Muscle of leg (tissue), 16 donors: ENCODE measurements at places on chromosomes 4 and X.

- DNase-seq, result peak; percentile 62
Measured at GRCh38 chr4:153825126-153825525, 36.2 kb upstream of the SFRP2 start.

DNA sequence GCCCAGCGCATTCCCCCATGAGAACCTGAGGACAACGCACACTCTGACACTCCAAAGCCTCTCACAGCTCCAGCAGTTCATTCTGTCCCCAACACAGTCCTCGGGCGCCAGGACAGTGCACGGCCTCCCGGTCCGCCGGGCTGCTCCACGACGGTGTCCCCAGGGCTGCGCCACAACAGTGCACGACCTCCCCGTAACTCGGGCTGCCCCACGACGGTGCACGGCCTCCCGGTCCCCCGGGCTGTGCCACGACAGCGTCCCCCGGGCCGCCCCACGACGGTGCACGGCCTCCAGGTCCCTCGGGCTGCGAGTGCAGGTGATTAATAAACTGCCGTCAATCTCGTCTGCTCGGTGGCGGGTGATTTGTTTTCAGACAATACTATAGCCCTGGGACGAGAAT is 585.1 kb upstream of the FRG1 start:
- no peak for DNase-seq

GRCh38 chr4:93658443-93658842 is 170.1 kb upstream of the ATOH1 start:
- no peak for DNase-seq

GRCh38 chr4:88445252-88445651 is 11.7 kb upstream of the HERC5 start:
- DNase-seq, result no peak

DNA sequence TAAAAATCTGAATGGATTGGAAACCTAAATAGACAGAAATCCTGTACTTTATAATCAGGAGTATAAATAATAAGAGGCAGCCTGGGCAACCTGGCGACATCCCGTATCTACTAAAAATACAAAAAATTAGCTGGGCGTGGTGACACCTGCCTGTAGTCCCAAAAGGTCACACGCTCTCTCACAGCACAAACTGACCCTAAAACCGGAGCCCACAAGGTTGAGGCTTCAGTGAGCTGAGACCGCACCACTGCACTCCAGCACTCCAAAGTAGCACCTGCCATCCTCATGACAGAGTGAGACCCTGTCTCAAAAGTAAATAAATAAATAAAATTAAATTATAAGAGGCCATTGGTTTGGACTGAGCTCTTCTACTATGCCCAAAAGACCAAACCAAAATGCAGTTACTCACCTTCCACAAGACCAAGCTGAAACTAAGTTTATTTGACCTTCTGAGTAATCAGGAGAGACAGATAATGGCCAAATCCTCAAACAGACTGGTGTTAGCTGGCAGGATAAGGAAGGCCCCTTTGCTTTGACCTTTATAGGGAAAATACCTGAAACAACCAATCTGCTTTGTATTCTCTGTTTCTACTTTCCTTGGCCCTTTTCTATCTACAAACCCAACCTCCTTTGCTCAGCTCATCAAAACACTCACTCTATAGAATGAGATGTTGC is 3.2 kb upstream of the GRSF1 start:
- no peak for DNase-seq

GRCh38 chr4:159105761-159106243 is 2.9 kb downstream of the RAPGEF2 start:
- peak; percentile 50 for DNase-seq

DNA sequence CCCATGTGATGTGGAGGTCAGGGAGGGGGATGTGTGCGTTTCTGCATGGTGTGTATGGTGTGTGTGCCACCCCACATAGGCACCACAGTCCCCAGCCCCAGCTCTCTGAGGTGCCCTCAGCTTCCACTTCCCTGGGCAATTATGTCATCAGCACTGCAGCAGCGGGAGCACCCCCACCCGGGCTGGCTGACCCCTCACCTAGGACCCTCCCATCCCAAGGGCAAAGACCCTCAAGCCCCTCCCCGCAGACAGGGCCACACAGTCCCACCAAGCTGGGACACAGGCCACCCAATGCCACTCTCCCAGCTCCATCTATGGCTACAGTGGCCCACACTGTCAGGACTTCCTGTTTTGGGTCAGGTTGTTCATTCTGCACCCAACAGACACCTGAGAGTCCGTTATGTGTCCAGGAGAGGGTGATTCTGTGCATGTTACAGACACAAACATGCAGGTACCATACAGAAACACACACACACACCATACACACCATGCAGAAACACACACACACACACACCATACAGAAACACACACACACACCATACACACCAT is 75.2 kb downstream of the JAKMIP1 start:
- DNase-seq, result no peak

DNA sequence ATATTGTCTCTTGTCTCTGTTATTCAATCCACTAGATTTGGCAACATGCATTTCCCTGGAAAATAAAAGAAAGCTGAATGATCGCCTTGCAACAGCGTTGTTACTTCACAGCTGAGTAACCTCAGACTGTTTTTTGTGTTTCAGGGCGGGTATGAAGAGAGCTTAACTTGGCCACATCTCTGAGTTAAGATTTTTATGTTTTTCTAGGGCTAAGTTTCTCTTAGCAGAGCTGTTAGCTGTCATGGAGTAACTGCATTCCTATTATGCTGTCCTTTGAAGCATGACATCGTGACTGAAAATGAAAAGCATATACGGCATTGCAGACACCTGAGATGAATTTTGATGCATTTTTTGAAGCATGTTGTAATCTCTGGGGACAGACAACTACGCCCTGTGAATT is 1798.9 kb downstream of the PCDH7 start:
- DNase-seq, result peak; percentile 80

DNA sequence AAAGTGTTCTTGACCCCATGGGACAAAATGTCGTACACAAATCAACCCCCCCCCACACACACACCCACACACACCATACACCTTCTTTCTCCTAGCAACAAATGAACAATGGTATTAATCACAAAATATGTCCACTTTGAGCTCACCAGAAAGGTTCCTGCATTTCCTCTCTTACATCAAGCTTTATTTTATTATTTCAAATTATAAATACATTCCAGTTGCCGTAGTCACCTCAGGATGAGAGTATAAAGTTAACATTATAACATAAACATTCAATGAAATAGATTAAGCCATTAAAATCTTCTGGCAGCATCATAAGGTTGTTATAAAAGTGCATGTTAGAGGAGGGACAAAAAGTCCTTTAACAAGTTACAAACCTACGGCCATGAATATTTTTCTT is 7.3 kb downstream of the XK start:
- DNase-seq, result no peak

DNA sequence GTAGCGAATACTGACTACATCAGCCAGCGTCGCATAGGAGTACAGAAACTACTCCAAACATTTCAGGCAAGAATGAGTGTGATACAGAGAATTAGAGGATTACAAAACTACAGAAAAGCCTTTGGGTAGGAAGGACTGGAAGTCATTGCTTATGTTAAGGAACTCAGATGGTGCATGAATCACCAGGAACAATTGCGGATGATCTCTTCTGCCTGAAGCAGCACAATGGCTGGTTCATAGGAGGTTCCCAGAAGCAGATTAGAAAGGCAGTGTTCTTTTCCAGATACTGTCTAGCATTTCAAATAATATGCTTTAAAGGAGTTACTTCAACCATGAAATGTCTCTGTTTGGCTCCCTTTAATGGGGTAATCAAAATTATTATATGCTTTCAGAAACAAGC is 42.5 kb upstream of the MAP9 start:
- DNase-seq, result no peak

- DNase-seq, result peak; percentile 44
Measured at GRCh38 chr4:21765810-21766407, 182.7 kb downstream of the KCNIP4 start.

- no peak for DNase-seq
Measured at GRCh38 chrX:20032201-20032600, 41.3 kb upstream of the BCLAF3 start.

- no peak for DNase-seq
Measured at GRCh38 chr4:3852309-3852708, 86.1 kb downstream of the ADRA2C start.

- DNase-seq, result no peak
Measured at GRCh38 chr4:120841580-120841979, 80.9 kb downstream of the PRDM5 start.
